Right lung (tissue), 10 donors: ENCODE measurements at places on chromosomes 2 and 18. TPM values are rescaled to one million over a fixed set of nuclear protein-coding genes. Genes with fewer than 3 reads are reported as not detected.

Gene EIF5B
- polyA plus RNA-seq, result 62.1 TPM

Gene PLCD4
- polyA plus RNA-seq, result 10.7 TPM

Gene CRYGC
- not detected for polyA plus RNA-seq

GRCh38 chr2:21367421-21367820, 243.7 kb downstream of the TDRD15 start:
- DNase-seq, result no peak

DNA sequence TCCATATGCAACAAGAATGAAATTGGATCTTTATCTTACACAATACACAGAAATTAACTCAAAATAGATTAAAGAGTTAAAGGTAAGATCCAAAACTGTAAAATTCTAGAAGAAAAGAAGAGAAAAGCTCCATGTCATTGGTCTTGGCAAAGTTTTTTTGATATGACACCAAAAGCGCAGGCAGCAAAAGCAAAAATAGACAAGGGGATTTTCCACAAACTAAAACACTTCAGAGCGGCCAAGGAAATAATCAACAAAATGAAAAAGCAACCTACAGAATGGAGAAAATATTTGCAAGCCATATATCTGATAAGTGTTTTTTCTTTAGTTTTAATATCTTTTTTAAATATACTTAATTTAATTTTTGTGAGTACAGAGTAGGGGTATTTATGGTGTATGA, 112.8 kb upstream of the CAB39 start:
- DNase-seq, result no peak

DNA sequence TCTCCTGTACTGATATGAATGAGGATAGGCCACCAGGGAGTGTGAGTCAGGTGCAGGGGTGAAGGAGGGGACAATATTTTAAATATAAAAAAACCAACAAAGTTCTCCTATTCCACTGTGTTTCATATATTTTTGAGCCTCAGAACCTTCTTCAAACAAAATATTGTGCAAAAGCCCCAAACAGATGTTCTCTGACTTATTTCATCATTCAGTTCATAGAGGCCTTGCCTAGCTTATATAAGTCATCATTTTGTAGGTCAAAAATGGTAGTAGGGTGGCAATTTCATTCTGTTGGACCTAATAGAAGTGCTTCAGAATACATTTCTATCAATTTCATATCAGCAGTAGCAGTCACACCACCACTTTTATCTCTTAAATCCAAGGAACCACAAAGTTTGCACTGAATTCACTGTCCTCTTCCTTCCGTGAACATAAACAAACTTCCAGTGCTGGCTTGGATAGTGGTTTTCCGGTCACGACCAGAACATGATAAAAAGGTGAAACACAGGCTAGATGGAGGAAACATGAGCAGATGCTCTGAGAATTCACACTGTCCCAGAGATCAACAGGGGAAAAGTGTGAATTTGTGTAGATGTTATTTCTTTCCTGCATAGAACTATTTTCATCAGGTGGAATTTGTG, 99.1 kb downstream of the EN1 start:
- DNase-seq, result no peak

- DNase-seq, result no peak
These were observed 16.4 kb downstream of the EPC2 start for GRCh38 chr2:148660999-148661398.

DNA sequence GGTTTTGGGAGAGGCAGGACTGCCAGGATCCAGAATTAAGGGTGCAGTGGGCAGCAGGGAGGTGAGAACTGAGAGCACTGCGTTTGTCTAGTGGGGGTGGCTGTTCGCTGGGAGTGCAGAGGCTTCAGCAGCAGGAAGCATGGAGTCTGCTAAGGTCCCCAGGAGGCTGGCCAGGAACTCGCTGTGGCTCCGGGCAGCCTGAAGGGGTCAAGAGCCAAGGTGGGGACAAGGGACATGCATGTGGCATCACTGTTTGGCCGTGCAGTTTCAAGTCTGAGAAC, 43.2 kb upstream of the SEMA4C start:
- DNase-seq, result no peak

DNA sequence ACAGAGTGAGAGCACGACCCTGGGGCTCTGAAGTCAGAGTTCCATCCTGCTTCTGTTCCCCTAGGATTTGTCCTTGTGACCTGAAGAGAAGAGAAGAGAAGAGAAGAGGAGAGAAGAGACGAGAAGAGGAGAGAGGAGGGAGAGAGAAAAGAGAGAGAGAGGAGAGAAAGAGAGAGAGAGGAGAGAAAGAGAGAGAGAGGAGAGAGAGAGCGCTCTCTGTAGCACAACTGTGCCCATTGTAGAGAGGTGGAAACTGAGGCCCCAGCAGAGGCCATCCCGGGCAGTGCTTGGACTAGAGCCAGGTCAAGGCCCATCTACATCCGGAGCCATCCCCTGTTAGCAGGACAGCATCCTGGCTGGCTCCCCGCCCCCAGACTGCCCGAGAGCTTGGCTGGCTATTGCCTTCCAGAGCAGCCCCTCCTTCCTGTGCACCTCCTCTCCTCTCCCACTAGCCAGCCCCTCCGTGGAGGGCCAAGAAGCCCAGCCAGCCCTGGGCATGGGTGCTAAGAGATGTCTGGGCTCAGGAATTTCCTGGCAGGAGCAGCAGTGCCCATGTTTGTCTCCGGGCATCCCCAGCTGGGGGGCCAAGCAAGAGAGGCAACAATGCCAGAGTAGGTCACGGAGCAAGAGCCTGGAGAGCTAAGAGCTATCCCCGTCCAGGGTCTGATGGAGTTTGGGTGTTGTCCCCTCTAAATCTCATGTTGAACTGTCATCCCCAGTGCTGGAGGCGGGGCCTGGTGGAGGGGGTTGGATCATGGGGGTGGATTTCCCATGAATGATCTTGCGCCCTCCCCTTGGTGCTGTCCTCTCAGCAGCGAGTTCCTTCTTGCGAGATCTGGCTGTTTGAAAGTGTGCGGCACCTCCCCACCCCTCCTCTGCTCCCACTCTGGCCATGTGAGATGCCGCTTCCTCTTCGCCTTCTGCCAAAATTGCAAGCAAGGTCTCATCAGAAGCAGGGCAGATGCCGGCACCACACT, 18.2 kb upstream of the GPR55 start:
- no peak for DNase-seq

GRCh38 chr2:240952496-240953246, 45.7 kb upstream of the SNED1 start:
- no peak for DNase-seq

DNA sequence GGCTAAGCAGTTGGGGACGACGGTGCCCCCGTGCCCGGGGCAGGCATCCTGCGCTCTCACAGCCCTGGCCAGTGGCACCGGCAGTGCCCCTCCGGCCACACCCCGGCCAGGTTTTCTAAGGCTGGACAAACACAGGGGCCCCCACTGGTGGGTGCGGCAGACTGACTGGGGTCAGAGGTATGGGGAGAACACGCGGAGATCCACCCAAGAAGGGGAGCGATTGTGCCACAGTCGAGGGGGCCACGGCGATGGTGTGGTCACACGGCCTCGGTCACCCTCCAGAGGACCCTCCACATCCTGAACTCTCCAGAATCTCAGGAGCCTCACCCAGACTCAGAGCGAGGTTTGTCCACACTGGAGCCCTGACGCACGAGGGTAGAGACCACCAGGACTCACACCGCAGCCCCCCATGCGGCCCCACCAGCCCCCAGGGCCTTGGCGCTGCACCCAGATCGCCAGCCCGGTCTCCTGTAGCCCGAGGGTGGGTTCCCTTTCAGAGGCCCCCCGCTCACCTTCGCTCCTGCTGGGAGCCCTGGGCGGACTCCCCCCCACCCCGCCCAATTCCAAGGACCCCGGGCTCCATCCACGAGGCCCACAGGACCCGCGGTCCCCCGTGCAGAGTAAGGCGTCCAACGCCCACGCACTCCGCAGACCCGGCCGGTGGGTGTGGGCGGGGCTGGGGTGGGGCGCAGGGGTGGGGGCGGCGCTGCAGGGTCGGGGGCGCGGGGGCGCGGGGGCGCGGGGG, 15.2 kb downstream of the PDCD1 start:
- no peak for DNase-seq

GRCh38 chr18:23137097-23137635, 1.9 kb downstream of the CABLES1 start:
- no peak for DNase-seq

DNA sequence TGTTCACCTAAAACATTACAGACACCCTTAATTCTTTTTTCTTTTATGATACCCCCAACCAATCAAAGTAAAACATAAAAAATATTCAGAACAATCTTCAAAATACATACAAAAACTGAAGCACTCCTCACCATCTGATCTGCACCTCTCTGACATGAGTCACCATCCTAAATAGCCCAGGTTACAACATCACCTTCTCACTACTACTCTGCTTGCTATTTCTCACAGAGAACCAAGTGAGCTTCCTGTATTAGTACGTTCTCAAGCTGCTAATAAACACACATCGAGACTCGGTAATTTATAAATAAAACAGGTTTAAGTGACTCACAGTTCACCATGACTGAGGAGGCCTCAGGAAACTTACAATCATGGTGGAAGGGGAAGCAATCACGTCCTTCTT, 183.5 kb downstream of the CBLN2 start:
- DNase-seq, result no peak

DNA sequence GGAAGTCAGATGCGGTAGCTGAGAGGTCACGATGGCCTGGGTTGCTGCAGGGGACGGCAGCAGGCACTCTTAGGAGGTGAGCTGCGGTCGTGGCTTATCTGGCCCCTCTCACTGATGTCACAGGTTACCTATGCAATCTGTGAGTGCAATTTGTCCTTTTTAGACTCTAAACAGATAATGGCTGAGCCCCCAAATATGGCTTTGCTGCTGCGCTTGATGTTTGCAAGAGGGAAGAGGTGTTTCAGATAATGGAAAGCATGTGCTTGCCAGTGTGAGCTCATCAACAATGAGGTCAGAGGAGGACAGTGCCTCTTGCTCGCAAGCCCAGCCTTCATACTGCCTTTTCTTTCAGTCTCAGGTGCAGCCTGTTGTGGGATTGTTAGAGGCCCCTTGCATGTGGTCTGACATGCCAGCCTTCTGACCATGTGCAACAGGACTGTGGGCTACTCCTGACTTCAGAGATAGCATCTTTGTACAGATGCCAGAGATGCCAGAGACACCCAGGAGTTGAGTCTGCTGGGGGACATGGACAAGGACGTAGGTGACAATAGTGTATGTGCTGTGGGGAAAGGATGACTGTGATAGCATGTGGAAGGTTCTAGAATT, 151.3 kb downstream of the TANC1 start:
- no peak for DNase-seq

DNA sequence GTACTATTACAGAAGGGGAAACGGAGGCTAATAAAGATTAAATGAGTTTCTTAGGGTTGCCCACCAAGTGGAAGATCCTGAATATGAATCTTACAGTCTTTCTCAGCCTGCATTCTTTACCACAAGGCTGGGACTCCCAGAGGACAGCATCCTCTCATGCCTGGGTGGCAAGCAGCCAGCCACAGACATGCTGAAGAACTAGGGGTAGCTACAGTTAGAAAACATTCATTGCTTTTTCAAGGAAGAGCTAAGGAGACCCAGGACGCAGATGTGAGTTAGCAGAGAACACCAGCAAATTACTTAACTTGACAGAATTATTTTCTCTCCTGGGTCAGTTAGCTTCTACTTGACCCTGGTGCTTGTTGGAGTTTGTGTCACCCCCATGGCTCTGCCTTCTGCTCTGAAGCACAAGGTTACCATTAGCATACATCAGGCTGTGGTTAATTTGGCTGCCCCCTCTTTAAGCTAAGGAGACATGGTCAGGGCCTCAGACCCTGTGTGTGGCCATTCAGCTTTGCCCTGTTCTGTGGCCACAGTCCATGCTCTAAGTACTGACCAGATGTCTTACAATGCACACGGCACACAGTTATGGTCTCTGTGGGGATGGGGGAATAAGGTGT, 132.3 kb upstream of the TNP1 start:
- DNase-seq, result no peak

- DNase-seq, result no peak
These were observed 19.3 kb upstream of the MC2R start for GRCh38 chr18:13934676-13935075.

DNA sequence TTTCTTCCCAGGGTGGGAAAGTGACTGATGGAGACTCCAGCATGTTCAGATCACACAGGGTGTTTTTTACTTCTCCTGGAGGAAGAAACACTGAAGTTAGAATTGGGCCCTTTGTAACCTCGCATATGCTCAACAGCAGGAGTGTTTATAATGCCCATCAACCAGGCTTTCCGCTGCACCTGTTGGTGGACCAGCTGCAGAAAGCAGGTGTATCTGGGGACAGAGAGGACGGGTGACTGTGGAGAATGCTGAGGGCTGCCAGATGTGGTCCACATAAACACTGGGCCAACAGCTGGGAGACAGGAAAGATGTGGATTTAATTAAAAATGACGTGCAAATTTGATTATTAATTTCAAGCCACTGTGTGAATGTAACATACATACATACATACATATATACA, 335.5 kb upstream of the SPRED2 start:
- DNase-seq, result no peak

DNA sequence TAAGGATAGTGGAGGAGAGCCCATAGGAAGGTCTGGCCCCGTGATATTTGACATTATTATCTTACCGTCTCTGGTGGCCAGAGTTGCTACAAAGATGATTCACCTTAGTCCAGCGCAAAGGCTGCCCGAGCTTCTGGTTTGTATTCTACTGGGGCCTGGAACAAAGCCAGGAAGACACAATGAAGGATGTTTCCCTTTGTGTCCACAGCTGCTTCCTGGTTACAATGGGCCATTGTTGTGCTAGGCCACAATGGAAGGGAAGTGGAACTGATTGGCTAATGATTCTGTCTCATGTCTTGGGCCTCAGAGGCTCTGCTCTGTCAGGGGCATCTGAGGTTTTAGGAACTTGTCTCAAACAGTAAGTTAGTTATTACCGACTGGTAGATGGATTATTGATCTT, 132.2 kb downstream of the TDRD15 start:
- peak; percentile 13 for DNase-seq

DNA sequence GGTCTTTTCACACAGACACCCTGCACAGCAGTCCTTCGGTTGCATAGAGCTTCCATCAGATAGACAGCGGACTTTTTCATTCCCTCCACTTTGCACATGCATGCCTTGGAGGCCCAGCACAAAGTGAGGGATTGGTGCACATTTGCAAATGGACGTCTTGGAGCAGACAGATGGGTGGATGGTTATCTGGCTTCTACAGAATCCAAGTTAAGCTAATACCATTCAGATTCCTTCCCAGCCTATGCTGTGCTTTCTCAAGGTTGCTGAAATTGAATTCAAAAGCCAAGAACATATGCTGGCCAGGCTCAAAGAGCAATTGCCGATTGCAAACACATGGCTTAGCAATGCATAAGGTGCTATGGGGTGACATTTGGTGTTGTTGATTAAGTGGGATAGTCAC, 186.4 kb downstream of the VAPA start:
- DNase-seq, result no peak

DNA sequence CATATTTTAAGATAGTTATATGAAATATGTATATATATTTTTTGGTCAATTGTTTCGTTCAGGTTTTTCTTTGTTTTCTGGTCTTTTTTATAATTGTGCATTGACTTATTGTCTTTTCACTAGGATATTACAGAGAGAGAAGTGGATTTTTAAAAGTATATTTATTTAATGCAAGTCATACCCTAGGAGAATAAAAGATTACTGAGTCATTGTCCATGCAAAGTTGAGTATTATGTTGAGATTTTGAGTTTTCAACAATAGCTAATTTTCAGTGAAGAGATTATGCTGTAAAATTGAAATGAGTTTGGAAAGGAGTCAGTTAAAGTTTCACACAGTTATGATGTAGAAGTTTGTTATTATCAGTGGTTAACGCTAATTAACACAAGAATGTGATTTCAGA, 203.6 kb upstream of the SPRED2 start:
- DNase-seq, result no peak
